ENCODE measurements at places on chromosomes 2 and 18.

GRCh38 chr2:46041434-46041833 is 255.8 kb upstream of the EPAS1 start:
- no peak for DNase-seq

DNA sequence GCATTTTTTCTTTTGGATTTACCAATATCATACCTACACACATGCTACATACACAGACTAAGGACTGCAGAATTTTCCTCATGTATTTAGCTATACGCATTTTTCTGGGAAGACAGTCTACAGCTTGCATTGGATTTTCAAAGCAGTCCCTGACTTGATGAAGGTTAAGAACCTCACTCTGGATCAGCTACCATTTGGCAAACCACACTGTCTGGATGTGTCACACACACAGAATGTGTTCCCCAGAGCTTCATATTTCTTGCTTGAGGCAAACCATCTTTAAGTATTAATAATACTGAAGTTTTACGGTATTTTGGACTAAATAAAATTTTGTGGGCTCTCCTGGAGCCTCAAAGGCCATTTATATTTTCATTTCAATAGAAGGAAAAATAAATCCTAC is 102.3 kb downstream of the TCF4 start:
- no peak for DNase-seq

GRCh38 chr2:224957540-224958461 is 84.5 kb downstream of the DOCK10 start:
- no peak for DNase-seq

DNA sequence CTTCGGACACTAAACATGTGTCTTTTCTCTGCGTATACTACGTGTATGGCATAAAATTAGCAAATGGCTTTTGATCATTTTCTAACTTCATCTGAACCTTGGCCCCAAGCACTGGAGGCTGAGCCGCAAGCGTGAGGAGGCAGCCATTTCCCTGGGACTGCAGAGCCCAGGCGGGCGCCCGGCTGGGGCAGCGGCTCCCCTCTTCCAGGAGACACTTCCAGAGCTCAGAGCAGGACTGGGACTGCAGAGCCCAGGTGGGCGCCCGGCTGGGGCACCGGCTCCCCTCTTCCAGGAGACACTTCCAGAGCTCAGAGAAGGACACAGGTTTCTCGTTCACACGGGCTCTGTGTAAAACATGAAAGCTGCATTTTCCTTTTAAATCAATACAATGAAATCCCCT is 484.1 kb upstream of the SALL3 start:
- no peak for DNase-seq

GRCh38 chr2:173590276-173590861 is 235.7 kb downstream of the CDCA7 start:
- no peak for DNase-seq

- no peak for DNase-seq
Observed at GRCh38 chr18:79690071-79690470, 10.5 kb downstream of the CTDP1 start.

DNA sequence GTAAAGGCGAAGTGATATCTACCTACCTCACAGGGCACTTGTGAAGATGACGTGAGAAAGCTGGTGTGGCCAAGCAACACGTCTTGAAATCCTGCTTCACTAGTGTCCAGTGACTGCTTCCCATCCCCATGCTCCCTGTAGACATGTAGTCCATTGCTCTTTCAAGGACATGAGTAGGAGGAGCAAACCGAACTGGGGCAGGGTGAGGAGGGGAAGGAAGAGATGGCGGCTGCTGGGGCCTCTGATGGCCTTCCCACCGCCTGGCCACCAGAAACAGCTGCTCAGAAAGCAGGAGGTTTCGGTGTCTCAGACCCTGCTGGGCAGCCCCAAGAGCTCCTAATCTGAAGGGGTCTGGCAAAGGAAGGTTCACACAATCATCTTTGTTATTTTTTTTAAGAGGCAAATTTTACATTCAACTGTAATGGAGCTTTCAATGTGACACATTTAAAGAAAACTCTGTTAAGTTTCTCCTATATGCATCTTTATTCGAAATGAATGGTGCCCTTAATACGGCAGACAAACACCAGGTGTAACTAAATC is 14.7 kb downstream of the CPLX4 start:
- no peak for DNase-seq

DNA sequence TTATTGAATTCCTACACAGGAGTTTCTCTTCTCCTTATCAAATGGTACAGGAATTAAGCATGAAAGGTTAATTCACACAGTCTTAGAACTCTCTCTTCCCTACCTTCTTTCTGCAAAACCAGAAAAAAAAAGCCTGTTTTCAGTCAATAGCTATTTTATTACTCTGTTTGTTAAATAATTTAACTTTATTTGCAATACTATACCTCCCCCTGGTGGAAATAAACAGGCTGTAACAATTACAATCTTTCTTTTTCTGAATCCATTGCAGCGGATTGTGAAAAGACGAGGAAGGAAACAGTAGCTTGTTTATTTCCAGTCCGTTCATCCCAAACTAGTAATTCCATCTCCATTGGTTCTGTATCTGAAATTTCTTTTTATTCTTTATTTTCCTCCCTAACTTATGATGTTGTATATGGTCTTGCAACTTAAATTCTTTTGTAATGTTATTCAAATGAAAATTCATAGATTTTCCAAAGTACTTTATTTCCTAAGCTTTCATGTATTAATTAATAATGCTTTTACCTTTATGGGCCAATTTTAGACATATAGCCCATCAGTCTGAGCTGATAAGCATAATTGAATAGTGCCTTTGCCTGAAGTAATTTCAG is 165.2 kb downstream of the SH3BP4 start:
- peak; percentile 38 for DNase-seq

- DNase-seq: no peak
Observed at GRCh38 chr2:26506279-26506678, 28.4 kb upstream of the OTOF start.

GRCh38 chr2:230318190-230319121 is 8.5 kb upstream of the SP140L start:
- no peak for DNase-seq

- DNase-seq: no peak
Observed at GRCh38 chr18:46668135-46668534, 11.1 kb upstream of the LOXHD1 start.

DNA sequence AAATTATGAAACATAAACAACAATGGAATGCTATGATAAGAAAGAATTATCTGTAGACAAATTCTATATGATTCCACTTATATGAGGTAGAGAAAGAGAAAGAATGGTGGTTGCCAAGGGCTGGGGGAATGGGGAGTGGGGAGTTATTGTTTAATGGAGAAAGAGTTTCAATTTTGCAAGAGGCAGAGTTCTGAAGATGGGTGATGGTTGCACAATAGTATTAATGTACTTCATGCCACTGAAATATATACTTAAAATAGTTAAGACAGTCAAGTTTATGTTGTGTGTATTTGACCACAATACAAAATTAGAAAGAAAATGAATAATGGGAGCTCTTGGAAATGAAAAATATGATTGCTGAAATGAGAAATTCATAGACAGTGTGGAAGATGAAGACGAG is 22.6 kb upstream of the FAM117B start:
- no peak for DNase-seq

DNA sequence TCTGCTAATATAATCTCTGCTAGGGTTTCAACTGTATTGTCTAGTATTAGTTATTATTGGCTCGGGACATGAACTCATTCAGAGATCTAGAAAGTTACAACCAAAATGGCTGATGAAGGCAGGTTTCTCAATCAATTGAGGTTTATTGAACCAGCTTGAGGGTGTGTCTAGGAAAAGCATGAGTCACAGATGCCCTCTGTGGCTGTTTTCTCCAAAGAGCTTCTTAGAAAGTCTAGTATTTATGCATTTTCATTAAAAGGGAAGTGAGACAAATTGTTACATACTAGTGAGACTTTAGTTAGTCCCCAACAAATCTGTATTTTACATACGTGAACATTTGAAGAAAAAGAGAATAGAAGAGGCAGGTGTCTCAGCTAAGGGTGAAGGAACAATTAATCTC is 23.0 kb upstream of the RTTN start:
- DNase-seq: no peak

DNA sequence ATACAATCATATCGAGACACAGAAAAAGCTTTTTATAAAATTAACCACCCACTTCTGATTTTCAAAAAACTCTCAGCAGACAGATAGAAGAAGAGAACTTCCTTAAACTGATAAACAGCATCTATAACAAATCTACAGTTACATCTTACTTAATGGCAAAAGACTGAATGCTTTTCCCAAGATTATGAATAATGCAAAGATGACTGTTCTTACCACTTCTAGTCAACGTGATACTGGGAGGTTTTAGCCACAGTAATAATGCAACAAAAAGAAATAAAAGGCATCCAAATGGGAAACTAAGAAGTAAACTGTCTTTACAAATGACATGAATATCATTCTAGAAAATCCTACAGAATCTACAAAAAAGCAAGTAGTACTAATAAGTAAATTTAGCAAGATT is 58.0 kb upstream of the TMEM247 start:
- no peak for DNase-seq

GRCh38 chr18:74990563-74991081 is 218.3 kb downstream of the PTGR3 start:
- no peak for DNase-seq

GRCh38 chr18:74040008-74040407 is 107.6 kb downstream of the FBXO15 start:
- DNase-seq: no peak

GRCh38 chr18:45568017-45568416 is 47.3 kb upstream of the SLC14A2 start:
- DNase-seq: no peak

DNA sequence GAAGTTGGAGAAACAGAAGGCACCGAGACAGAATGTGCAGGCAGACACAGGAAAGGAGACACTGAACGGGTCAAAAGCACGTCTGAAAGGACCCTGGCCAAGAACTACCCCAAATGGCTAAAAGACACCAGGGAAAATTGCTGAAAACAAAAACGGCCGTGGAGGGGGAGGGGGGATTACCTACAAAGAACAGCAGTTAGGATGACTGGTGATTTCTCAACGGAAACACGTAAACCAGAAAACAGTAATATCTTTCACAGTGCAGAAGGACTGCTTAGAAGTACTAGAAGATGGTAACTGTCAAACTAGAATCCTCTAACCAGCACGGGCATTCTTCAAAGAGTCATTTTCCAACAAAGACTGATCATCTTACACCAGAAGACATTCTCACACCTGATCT is 142.6 kb downstream of the HDAC4 start:
- no peak for DNase-seq

- DNase-seq: no peak
Observed at GRCh38 chr2:204114295-204115136, 178.0 kb downstream of the ICOS start.

DNA sequence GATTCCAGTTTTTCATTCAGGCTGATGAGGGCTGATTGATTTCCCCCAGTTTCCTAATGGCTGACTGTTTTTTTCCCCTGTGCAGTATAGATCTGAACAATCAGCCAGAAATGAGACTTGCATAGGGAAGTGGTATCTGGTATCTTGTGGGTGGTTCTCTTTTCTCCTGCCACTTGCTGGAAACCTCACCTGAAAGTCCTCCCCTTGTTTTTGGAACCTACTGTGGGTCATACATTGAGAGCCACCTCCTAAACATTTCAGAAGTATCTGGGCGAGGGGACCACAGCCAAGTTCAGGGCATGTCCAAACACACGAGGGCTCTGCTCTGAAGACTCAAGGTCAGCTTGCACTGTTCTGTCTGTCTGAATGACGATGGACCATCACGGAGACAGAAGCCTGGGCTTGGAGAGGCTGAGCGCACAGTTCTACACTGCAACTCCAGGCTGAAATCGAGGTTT is 19.3 kb downstream of the ALPK2 start:
- no peak for DNase-seq

GRCh38 chr2:69964353-69964841 is 3.0 kb upstream of the ASPRV1 start:
- no peak for DNase-seq
